ENCODE measurements at places on chromosomes 6 and 20.

GRCh38 chr20:8305449-8305978 is 173.4 kb downstream of the PLCB1 start:
- peak; percentile 19 for DNase-seq

DNA sequence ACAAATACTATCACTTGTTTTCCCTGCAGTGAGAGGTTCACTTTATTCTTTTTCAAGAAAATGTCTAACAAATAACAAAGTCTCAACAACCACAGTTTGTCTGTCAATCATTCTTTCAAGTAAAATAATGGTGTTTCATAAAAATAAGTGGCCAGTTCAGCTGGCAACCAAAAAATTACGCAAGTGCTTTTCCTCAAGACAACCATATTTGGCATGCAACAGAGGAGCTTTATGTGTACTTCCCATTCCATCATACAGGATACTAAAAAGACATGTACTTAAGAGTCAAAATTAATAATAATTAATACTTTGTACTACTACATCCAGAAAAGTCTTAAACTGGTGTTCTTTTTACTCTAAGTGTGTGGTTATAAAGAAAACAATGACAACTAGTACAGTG is 34.6 kb downstream of the ATG5 start:
- no peak for DNase-seq

DNA sequence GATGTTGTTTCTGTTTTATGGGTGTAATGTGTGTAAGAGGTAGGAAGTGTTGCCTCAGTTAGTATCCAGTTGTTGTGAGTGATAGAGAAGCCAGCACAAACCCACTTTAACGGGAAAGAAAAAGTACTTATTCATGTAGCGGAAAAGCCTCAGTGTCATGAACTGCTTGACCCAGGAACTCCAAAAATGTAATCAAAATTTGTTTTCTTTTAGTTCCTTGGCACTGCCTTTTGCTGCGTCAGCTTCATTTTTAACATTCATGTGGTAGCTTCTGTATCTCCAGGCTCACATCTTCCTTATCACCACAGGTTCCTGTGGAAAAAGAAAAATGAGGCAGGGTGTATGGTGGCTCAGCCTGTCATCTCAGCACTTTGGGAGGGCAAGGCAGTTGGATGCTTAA is 46.4 kb upstream of the CCDC28A start:
- no peak for DNase-seq

DNA sequence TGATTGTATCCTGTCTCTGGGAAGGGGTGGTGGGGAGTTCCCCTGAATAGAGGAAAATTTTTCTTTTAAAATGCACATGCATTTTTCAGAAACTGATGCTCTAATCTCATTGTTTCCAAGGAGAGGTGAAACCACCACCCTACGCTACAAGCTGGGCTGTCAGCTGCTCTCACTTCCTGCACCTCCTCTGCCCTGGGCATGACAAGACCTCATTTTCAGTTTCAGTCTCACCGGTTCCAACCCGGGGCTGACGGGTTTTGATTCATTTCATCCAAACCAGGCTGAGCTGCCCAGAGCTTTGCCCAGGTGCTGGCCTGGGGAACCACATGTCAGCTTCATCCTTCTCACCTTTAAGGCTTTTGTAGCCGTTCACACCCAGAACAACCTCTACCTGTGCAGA is 99.7 kb downstream of the EYA2 start:
- DNase-seq = no peak

DNA sequence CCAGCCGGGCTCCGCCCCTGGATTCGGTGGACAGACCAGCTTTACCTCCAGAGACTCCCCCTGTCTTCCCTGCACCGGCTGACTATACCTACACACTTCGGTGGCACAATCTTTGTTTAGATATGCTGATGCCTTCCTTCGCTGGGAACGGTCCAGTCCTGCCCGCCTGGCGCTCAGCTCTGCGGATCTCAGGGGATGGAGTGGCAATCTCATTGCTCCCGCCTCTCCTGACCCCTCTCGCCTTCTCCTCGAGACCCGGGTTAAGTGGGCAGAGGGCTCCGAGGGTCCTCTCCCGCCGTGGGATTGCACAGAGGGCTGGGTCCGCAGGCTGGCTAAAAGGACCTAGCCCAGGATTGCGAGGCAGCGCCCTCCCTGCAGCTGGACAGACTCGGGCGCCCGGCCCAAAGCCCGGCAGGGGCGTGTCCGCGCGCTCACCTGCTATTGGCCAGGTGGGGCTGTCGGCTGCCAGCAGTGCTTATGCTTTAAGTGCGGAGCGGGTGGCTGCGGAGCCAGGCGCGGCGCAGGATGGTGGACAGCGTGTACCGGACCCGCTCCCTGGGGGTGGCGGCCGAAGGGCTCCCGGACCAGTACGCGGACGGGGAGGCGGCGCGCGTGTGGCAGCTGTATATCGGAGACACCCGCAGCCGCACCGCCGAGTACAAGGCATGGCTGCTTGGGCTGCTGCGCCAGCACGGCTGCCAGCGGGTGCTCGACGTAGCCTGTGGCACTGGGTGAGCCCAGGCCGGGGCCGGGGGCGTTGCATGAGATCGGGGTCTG is at the start of gene GNMT:
TSS of gene GNMT (plus strand) at position 512 of the 777 bp plus-strand sequence. CDS start at position 526, 14 bp downstream.
- peak; percentile 42 for DNase-seq

DNA sequence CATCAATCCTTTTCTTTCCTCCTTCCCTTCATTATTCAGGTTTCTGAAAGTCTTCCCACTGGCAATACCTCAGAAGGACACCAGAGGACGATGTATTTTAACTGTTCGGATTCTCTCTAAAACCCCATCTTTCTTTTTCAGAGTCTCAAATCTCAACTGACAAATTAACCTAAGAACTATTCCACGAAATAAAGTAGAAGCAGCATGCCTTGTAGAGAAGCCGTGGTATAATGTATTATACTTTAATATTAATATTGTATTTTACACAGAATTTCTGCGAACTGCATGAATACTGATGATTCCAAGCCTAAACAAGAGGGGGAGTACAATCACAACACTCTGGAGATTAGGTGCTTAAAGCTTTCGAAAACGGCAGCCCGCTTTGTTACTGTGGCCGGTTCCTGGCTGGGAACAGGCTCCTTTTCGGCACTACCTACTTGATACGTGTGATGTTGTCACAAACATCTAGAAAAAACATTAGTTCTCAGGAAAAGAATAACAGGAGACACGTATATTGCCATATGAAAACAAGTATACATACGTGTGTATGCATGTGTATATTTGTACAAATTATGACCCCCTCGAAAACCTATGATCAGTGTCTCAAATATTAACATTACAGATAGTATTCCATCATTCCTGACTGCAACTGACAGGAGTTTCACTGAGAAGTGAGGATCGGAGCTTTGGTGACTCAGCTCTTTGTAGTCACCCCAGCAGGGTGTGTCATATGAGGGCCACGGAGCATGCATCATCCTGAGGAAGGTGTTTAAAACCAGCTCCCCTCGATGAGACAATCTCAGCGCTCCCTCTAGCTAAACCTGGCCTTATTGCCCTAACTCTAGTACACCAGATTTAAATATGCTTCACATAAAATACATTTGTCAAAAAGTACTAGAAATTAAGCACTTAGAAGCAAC is 319.7 kb upstream of the TCF21 start:
- DNase-seq = peak; percentile 16

DNA sequence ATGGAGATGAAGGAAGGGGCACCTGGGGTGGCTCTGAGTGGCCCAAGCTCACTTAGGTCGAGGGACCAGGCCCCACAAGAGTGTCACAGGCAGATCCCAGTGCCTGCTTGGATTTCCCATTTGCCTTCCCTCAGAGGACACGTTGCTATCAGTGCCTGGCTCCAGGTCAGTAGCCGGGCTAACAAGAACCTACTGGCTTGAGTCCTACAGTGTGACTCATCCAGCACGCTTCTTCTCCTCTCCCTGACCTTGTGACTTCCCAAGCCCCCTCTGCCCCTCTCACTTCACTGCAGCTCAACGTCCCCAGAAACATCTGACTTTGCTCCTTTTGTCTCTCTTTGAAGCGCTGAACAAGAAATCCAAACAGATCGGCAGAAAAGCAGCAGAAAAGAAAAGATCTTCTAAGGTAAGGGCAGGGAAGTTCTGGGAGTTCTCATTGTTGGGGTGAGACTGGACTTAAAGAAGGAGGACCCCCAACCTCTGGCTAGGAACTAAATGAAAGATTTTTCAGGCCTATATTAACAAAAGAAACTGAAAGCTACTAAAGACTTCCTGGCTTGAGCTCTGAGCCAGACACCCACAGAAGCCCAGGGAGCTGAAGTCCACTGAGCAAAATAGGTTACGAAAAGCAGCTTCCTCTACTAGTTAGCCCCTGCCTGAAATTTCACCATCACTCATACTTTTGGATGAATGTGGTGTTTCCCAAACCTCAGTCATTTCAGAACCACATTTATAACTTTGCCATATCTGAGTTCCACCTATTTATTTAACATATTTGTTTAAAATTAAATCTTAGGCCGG is 21.5 kb downstream of the ASIP start:
- no peak for DNase-seq

GRCh38 chr6:7311917-7312615 is 933 bp downstream of the SSR1 start:
- DNase-seq = no peak

DNA sequence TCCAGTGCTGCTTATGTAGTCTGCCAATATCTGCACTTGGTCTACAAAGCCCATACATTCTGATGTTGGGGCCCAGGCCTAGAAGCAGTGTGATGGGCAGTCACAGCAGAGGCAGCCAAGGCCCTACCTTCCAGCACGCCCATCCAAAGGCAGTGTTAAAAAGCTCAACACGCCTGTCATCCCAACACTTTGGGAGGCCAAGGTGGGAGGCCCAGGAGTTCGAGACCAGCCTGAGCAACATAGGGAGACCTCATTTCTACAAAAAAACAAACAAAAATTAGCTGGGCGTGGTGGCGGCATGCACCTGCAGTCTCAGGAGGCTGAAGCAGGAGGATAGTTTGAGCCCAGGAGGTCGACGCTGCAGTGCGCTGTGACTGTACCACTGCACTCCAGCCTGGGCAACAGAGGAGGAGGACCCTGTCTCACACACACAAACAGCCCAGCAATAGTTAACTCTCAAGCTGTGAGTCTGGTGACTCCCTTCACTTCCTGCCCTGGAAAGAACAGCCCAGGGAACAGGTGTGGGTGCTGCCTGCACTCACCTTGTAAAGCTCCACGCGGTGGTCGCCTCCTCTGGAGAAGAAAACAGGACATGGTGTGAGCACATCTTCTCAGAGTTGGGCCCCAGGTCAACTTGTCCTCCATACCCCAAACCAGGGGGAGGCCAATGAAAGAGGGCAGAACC is 68.8 kb downstream of the PYGB start:
- no peak for DNase-seq

DNA sequence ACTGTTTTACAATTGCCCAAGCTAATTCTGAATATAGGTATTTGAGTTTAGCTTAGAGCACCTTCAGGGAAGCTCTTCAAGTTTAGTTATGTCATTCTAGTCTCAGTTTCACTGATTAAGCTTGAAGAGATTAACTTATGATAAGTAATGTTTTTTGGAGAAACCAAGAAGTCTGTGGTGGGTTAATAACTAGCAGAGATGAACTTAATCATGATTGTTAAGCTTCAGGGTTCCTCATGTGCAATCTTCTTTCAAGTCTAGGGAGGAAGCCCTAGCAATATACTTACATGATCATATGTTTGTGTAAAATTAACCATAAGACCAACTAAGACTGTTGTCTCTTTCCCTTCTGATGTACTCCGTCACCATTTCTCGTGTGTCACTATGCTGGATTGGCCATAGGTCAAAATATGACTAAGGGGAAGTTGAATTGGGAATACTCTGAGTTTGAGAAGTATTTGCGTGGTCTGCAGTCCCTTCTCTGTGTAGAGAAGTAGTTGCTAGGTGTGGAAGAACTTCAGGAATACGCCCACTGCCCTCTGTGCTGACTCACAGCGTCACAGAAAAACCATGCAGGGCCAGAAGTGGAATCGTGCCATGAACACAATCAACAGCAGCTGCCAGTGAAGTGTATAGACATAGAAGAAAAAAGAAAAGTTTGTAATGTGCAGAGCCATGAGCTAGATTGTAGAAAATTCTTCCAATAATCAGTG is 88.3 kb downstream of the SH3BGRL2 start:
- DNase-seq = no peak

DNA sequence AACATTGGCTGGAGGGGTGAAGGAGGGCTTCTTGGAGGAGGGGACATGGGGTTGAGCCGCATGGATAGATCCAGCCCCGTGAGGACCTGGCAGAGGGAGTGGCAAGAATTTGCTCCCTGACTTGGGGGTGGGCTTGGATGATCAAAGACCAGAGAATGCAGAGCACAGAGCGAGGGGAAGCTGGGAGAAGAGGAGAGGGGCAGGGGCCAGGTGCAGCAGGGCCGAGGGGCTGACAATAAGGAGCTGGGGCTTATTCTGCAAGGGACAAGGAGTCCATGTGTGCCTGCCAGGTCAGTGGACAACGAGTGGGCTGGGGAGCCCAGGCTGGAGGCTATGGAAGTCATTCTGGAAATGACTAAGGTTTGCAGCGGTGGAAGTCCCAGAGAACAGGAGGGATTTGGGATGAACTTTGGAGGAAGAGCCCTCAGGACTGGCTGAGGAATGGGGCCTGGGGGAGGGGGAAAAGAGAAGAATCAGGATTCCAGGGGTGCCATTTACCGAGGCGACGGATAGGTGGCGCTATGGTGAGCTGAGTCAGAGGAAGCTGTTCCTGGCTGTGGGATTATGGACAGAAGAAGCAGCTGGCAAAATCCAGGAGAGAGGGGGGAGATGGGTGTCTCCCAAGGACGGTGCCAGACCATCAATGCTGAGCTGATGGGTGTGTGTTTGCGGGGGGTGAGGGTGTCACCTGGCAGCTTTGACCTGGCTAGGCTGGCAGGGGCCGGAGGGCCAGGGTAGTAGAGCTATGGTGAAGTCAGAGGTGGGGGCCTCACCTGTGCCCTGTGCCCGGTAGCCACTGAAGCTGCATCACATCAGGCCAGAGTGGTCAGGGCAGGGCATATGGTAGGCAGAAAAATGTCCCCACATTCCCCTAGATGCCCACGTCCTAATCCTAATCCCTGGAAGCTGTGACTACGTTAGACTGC is 7.8 kb downstream of the KCNG1 start:
- DNase-seq = peak; percentile 11

GRCh38 chr6:117456998-117457397 is 25.5 kb upstream of the DCBLD1 start:
- no peak for DNase-seq

DNA sequence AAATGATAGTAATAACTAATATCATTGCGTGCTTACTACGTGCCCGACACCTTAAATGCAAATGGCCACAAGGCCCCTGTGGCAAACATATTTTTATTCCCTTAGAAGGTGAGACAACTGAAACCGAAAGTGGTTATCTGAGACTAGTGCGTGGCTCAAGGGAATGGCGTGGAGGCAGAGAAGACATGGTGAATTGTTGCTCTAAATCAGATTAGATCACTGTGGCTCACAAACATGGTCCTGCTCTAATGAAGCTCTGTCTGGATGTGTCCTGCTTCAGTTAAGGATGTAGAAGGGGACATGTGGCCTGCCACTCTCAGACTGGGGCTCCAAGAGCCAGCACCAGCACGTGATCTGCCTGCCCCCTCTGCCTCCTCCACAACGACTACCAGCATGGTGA is 124.2 kb upstream of the GMDS start:
- DNase-seq = no peak

DNA sequence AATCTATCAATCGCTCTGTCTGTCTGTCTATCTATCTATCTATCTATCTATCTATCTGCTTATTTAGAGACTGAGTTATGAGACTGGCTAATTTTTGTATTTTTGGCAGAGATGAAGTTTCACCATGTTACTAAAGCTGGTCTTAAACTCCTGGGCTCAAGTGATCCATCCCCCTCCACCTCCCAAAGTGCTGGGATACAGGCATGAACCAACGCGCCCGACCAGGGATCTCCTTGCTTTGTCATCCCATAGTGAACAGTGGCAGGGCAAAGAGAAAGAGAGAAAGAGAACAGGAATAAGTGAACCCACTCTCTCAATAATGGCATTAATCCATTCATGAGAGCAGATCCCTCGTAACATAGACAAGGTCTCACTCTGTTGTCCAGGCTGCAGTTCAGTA is 66.4 kb upstream of the DSP start:
- no peak for DNase-seq
